ENCODE measurements at places on chromosomes 12 and 14.

DNA sequence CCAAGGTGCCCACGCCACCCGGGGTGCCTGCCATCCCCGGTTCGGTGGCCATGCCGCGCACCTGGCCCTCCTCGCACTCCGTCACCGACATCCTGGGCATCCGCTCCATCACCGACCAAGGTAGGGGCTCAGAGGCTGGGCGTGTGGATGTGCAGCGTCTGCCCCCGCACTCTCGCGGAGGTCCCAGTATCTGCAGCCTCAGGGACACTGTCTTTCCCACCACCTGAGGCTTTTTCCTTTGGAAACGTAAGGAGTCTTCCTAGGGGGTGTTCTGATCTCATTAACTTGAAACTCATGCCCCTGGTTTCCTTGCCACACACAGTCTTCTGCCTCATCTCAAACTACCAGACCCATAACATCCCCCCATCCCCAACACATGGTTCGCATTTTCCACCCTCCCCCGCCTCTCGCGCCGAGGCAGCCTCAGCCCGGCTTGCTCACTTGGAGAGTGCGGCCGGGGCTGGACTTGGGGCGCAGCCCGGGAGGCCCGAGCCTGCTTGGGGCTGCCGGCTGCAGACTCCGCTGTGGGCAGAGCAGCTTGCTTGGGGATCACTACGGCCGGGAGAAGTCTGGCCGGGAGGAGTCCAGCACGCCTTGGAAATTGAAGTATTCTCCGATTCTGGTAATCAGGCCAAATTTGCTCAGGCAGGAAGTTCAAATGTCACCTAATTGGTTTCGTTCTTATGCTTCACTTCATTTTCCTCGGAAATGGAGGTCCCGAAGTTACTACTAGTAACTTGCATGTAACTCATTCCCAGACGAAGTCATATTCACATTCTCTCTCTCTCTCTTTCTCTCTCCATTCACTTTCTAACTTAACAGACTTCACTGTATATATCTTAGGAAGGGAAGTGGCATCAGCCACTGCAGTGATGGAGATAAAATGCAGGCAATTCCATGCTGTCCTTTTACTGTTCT, 2.0 kb downstream of the PAX9 start:
- no peak for DNase-seq

GRCh38 chr12:125688223-125688622, 623.0 kb downstream of the AACS start:
- DNase-seq = no peak

- DNase-seq = no peak
Measured at GRCh38 chr12:47087088-47087688, 7.4 kb upstream of the AMIGO2 start.

DNA sequence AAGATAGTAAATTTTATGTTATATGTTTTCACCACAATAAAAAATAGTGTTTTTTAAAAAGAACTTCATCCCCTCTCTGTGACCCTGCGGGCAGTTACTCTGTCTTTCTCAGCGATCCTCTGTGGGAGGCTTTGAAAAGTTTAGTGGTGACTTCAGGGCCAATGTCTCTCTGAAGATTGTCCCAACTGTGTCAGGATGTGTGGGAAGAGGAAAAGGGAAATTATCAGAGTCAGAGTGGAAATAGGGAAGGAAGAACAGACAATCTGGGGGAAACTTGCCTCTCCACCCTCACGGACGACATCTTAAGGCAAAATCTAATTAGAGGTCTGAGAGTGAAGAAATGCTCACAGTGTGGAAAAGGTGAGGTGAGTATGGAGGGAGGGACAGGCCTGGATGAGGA, 3.5 kb upstream of the OR10P1 start:
- no peak for DNase-seq

GRCh38 chr12:51997136-51997535, 9.6 kb upstream of the TAMALIN start:
- no peak for DNase-seq

- DNase-seq = no peak
Measured at GRCh38 chr12:18074001-18074400, 16.0 kb downstream of the RERGL start.

All from T follicular helper cell (primary cell).